Karpas-422 (cell line): ENCODE measurements at places on chromosomes 1 and 21.

DNA sequence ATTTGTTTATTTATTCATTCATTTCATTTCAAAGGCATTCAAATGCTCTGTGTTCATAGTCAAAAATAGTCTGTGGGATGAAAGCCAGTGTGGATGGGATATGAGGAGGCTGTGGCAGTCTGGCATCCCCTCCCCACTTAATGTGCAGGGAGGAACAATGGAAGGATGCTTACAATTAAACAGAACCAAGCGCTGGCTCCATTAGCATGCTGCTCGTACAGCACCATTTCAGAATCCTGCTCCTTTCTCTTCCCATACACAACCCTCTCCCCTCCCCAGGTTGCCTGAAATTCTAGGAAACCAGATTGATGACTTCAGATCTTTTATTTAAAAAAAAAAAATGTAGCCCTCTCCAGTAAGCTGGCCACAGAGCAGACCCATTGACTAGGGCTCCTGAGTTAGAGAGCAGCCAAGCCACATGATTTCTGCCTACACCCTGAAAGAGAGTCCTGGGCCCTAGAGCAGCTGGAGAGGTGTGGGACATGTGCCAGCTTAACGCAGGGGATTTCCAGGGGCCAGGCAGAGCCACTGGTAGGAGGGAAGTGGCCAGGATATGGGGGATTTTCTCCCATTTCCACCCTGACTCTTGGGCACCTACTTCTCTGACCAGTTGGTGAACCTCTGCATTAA, 205.2 kb downstream of the ASTN1 start:
- no peak for DNase-seq

DNA sequence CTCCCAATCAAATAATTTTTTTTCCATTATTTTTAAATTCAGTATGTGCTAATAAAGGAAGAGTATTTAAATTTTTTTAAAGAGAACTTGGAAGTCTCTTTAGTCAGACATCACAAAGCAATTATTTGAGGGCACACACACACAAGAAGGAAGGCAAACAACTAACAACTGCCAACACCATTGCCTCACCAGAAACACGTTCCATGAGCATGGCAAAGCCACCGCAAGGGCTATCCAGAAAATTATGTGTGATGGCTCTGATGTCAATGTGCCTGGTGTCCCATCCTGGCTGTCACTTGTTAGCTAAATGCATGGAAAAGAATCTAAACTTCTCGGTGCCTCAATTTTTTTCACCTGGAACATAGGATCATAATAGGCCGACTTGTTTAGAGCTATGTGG, 262.9 kb downstream of the SEC16B start:
- DNase-seq, result no peak

DNA sequence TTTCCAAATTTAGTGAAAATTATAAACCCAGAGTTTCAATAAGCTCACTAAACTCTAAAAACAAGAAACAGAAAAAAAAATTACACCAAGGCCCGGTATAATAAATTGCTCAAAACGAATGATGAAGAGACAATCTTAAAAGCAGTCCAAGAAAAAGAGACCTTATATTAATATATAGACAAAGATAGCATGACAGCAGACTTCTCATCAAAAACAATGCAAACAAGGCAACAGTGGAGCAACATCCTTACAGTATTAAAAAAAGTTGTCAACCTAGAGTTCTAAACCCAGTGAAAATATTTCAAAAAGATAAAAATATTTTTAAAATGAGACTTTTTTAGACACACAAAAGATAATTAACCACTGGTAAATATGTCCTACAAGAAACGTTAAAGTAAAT, 46.7 kb downstream of the KIFAP3 start:
- no peak for DNase-seq

DNA sequence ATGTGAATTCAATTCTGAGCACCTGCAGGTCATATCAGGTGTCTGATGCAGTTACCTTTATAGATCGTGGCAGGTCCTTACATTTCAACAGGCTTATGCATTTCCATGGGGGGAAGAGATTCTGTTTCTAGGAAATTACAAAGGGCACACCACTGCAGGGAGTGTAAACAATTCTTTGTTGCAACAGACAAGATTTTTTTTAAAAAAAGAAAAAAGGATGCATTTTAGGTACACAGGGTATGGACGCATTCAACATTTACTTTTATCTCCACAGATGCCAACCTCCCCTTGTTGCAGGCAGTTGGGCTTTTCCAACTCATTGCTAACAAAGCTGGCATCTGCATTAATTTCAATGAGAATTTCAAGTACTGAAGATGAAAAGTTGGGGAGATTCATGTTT, 13.5 kb upstream of the TEKT2 start:
- DNase-seq, result no peak

- peak; percentile 66 for DNase-seq
These were observed 28.5 kb downstream of the ETNK2 start for GRCh38 chr1:204123376-204123775.

DNA sequence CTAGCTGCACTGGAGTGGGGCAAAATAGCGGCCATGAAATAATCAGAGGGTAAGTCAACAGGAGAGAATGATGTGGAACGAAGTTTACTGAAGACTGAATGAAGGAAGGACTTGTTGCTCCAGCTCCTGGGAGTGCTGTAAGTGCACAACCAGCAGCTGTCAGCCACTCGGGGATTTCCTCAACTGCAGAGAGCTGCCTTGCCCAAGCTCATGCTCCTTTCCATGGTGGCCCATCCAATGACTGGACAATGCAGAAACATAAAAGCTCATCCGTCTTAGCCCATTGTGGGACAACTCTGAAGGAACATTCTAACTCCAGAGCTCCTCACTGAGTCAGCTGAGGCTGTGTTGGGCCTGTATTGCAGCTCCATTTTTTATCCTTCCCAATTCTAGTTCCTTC, 21.1 kb upstream of the RBM15 start:
- no peak for DNase-seq

- DNase-seq, result no peak
These were observed 22.7 kb upstream of the DNAJC28 start for GRCh38 chr21:33514229-33514628.

DNA sequence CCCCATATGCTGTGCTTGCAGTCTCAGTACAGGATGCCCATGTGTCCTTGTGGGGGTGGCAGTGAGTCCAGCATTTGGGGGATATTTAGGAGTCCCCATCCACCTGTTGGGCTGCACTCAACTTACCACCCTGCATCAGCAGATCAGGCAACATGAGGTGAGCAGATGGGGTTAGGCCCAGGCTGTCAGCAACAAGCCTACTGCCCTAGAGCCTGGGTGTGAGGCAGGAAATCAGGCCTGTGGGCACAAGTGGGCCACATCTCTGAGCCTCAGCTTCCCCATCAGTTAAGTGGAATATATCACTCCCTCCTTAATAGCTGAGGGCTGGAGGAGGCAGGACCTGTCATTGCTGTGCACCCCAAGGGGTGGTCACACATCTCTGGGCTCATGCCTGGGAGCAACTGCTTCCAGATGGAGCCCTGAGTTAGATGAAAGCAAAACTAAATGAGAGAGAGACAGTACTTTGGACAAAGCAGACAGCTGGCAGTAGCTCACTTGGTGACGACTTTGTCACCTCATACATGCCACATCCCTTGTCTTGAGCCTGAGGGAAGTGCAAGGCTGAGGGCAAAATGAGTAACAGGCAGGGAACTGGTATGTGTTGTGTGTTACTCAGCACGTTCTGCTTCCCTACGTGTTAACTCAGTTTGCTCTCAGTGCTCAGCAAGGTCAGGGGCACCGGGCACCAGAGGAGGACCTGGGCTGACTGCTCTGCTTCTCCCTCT, 48.4 kb downstream of the TRIM11 start:
- DNase-seq, result no peak

- no peak for DNase-seq
These were observed 629.5 kb downstream of the LMO4 start for GRCh38 chr1:87958201-87958600.

DNA sequence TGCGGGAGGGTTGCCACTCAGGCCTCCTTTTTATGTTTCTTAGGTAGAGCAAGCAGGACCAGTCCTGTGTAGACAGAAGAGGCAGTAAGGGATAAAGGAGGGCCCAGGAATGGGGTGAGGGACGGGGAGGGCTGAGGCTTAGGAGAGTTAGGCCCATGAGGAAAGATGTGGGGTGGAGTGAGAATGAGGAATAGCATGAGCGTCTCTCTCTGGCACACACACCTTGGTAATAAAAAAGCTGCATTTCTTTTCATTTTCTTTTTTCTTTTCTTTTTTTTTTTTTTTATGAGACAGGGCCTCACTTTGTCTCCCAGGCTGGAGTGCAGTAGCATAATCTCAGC, 7.6 kb upstream of the HSPG2 start:
- DNase-seq, result no peak

DNA sequence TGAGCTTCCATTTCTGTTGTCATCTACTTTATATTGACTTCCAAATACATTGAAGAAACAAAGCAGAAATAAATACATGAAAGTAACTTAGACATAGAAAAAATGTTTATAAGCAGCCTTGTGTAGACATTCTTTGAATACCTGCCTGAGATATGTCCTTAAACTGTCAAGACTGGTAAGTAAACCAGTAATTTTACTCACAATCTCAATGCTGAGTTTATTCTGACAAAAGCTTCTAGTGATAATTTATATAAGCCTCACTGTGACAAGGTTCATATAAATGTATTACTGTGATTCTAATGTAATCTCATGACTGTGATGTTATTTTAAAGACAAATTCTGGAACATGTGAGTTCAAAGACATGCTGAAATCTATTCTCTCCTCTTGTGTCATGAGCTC, 516.7 kb upstream of the B3GALT2 start:
- DNase-seq, result no peak

DNA sequence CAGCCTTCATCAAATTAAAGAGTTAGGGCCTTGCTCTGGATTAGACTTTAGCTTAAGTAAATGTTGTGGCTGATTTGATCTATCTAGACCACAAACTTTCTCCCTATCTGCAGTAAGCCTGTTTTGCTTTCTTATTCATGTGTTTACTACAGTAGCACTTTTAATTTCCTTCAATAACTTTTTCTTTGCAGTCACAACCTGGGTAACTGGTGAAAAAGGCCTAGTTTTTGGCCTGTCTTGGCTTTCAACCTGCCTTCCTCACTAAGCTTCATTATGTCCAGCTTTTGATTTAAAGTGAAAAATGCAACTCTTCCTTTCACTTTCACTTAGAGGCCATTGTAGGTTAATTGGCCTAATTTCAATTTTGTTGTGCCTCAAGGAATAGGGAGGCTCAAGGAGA, 12.5 kb upstream of the LPGAT1 start:
- no peak for DNase-seq

DNA sequence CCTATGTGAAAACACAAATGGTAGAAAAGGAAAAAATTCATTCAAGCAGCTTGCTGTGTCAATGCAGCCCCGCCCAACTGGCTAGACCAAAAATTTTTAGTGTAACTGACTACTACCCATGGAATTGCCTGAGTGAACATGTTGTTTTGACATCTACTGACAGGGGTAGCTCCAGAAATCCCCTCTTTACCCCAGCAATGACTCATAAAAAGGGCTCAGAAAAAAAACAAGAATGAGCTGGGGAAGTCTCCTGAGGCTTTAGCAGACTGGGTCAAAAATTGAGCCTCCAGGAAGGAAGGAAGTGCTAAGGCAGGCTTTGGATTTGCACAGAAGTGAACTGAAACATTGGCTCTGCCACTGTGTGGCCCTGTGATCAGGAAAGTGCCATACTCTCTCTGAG, 24.4 kb upstream of the FGGY start:
- no peak for DNase-seq

- peak; percentile 54 for DNase-seq
These were observed 60.7 kb upstream of the ATP5PO start for GRCh38 chr21:33976082-33977016.

DNA sequence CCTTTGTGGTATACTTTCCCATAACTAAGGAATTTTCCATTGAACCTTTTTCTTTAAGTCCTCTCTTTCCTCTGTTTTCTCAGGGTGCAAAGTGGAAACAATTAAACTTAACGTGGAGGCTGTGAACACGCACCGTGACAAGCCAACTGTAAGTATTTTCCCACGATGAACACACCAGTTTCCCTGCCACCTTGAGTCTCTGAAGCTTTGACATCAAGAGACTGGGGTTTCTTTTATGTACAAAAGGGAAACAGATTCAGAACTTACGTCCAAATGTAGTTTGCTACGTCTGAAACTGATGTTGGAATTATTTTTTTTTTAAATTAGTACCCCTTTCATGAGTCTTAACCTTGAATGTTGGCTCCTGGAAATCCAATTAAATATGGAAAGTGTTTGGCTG, 17.2 kb upstream of the C4BPB start:
- DNase-seq, result no peak

DNA sequence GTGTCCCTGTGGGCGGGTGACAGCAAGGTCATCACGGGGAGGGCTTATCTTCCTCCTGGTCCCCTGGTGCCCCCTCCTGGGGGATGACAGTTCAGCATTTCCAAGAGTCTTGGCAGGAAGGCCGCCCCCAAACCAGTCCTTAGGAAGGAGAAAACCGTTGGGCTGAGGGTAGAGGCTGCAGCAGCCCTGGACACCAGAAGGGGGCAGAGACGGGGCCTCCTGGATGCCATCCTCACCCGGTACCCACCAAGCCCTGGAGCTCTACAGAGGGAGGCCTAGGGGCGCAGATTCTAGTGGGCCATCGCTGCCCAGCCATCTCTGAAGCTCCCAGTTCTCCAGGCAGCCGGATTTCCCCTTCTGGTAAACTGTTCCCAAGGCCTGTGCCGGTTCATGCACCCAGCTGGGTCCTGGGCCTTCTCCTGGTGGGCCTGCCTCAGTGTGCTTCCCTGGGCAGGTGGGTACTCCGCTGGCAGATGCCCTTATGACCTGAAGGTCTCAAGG, 14.8 kb upstream of the ZNF669 start:
- peak; percentile 77 for DNase-seq

GRCh38 chr1:1922956-1923833, 4.1 kb upstream of the TMEM52 start:
- DNase-seq, result no peak

- DNase-seq, result no peak
These were observed 95.4 kb upstream of the USP24 start for GRCh38 chr1:55310505-55310971.

- DNase-seq, result no peak
These were observed 22.7 kb downstream of the AHCYL1 start for GRCh38 chr1:110007046-110007830.

- DNase-seq, result no peak
These were observed 114.9 kb downstream of the NMNAT2 start for GRCh38 chr1:183303323-183303645.

GRCh38 chr1:31570906-31571305, 5.4 kb upstream of the TINAGL1 start:
- no peak for DNase-seq

- no peak for DNase-seq
These were observed 74.4 kb downstream of the PTPRU start for GRCh38 chr1:29310616-29311180.

DNA sequence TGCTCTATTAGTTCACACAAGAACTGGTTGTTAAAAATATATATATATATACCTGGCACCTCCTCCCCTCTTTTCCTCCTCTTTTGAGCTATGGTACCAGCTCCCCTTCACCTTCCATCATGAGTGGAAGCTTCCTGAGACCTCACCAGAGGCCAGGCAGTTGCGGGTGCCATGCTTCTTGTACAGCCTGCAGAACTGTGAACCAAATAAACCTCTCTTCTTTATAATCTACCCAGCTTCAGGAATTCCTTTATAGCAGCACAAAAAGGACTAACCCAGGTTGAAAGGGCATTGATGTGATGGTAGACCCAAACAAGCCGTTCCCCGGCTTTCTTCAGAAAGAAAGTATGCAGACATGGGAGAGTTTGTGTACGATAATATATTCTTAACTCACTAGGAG, 14.9 kb downstream of the RSPH1 start:
- no peak for DNase-seq
